Stimulated activated naive CD8-positive, alpha-beta T cell treated with anti-CD3 and anti-CD28 coated beads, Interleukin-15, Interleukin-2, amounts not matched to agents 100 U/mL and 50 U/mL, for 24 hours (primary cell): ENCODE measurements at places on chromosomes 13 and 19.

DNA sequence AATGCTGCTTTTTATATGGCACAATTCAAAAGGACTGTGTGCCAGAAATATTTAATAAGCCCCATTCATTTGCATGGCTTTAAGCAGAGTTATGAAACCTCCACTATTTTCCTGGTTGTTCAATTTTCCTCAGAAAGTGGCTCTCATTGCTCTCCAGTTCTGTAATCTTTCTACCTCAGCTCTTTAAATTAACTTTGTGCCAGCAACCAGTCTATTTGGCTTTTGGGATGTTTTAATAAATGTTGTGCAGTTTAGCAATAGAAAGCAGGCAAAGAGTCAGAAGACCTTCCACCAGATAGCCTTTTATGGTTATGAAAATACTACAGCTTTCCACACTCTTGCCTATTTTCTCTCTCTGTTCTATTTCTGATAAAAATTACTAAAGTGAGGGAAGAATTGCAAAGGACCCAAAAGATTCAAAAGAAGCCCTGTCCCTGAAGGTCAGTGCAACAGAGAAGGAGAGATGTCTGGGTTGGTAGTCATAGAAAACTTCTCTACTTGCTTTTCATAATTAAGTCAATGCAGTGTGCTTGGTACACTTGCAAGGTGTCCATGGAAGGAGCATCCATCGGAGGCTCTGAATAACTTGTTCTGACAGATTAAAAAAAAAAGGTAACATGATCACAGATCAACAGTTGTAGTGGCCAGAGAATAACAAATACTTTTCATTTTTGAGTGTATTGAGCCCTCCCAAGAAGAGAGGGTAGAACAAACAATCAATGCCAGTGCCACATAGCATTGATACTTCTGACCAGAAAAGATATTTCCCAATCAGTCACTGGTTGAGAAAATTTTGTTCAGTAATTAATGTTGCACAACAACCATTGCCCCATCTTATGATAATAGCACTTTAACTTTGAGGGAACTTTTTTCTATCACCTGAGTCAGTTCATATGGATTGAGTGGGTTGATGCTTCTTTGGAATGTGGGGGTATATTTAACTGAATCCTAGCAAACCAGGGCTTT is 48.4 kb upstream of the SPRY2 start:
- no peak for DNase-seq

DNA sequence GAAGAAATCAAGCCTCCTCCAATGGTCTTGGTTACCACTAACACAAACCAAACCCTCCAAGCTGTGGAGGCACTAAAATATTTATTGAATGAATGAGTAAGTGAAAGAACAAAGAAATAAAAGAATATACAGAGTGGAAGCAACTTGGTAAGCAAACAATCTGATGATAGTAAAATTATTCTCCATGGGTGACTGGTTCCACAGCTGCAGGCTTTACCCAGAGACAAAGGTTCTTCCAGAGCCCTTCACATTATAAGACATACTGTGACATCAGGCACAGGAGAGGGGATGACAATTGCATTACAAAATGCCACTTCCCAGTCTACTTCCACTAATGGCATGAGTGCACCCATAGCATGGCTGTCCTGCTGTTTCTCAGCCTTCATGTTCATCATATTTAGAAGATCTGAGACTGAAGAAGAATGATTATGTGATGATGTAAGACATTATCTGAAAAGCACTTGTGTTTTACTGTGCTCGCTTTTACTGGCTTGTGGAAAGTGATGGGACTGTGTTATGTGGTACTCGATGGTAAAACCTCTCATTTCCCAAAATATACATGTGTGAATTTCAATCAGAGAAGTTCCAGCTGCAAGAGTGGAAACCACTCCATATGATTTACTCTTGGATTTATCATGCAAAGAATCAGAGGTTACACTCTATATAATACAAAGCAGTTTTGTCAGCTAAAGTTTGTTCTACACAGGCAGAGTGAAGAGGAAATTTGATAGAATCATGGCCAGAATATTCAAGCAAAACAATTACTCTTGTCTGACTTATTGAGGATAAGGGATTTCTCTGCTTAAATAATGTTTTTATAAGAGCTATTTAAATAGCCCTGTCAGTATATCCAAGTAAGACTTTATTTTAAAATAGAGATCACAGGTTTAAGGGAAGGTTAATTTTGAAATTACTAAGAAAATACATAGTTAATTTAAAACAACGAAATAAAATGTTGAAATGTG is 220.2 kb upstream of the NBEA start:
- no peak for DNase-seq

- DNase-seq = no peak
Observed at GRCh38 chr13:112743451-112744167, 53.8 kb downstream of the ATP11A start.

DNA sequence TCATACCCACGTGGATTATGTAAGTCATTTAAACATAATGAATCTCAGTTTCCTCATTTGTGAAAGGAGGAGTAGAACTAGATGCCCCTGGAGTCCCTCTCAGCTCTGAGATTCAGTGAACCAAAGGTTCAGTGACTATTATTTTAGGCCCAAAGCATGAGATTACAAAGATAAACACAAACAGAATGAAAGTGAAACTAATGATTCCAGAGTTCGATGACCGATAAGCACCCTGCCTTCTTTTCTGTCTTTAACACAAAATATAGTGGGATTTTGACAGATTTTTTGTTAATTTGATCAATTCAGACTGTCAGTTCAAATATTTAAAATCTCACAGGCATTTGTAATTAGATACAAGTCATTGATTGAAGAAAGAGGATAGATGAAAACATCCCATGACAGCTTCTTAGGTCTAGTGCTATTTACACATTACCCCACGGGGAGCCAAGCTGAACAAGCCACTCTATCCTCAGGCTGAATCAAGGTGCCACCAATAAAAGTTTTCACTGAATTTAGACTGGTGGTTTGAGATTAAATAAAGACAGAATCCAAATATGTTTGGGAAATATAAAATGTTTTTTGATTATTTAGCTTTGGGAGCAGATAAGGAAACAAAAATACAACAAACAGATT is 64.6 kb upstream of the RAP2A start:
- DNase-seq = no peak

DNA sequence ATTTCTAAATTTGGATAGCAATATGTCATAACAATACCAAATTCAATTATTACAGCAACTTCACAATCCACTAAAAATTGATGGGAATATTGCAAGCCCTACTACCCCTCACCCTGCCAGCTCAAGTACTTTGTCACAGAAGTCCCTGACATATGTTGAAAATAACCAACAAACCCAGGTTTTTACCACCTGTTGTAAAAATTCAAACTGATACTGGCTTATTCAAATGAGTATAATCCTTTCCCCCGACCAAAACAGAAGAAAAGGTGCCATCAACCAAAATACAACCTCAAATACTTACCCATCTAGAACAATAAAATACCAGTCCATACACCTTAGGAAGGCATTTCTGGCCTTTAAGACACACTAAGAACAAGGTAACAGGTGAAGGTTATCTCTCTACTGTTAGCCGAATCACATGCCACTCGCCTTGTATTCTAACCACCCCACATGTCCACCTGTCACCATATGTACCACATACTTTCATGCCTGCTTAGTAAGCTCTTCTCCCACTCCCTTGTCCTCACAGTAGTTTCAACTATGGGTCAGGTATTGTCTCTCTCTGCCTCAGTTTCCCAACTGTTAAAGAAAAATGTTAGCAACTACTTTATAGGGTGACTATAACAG is 53.1 kb downstream of the USP12 start:
- no peak for DNase-seq

- no peak for DNase-seq
Observed at GRCh38 chr13:49053906-49054305, 78.2 kb downstream of the FNDC3A start.

DNA sequence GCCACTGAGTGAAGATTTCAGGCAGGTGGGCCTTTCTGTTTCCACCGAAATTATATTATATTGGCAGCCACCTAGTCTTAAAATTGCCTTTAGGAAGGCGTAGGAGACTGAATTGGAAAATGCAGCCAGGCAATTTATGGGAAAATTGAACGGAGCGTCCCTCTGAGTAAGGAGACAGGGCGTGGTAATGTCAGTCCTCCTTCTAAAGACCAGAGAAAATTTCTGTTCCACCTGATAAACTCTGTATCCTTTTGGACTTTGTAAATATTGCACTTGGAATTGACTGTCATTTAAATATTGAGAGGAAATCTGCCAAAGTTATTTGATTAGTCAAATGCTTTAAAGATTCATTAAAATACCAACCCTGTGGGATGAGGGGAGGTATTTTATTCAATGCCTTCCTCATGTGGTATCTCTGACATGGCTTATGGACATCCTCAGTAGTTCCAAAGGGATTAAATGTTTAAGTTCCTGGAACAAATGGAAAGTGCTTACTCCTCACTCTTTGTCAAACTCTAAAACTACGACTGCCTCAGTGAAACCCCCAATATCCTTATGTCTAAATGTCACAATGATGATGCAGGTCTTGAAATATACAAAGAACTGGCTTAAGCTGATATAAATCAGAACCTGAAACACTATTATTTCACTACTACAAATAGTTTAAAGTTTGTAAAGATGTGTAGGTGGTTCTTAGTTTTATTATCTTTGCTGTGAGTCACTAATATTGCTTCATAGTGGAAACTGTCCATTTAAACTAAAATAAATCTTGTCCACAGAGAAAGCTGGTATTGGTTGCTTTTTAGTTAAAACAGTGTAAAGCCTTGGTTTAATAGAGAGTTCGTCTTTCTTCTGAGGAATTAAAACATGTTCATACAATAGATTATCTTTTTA is 203.2 kb downstream of the FGF14 start:
- no peak for DNase-seq

DNA sequence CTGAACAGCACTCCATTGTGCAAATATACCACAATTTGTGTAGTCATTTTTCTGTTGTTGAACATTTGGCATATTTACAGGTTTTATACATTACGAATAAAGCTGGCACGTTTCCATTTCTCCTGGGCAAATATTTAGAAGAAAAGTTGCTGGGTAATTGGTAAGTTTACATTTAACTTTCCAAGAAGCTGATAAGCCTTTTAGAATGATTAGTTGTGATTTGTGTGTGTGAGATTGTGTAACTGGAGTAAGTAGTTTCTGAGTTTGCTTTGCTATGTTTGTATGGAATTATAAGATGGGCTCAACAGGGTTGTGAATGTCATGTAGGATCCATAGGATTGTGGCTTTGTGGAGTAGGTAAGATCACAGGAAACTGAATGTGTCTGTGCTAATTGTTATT is 1.6 kb upstream of the ZNF529 start:
- DNase-seq = no peak

DNA sequence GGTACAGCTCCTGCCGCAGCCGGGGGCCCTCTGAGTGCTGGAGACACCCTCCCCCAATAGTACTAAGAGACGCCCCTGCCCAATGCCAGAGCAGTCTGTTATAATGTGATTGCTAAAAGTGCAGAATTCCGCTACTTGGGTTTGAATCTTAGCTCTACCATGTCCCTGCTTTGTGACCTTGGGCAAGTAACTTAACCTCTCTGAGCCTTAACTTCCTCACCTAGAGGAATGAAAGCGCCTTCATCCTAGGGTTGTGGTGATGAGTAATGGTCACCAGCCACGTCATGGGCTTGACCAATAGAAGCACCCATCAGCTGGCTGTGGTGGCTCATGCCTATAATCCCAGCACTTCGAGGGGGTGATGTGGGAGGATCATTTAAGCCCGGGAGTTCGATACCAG is 6.5 kb downstream of the PLEKHG2 start:
- DNase-seq = no peak

DNA sequence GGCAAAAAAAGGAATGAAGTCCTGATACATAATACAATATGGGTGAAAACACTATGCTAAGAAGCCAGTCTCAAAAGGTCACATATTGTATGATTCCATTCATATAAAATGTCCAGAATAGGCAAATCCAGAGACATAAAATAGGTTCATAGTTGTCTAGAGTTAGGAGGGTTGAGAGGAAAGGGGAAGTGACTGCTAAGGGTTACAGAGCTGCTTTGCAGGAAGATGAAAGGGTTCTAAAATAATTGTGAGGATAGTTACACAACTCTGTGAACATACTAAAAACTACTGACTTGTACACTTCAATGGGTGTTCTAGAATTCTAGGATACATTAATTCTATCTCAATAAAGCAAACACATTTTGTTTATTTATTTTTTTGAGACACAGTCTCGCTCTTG is 25.7 kb downstream of the CAB39L start:
- DNase-seq = no peak

DNA sequence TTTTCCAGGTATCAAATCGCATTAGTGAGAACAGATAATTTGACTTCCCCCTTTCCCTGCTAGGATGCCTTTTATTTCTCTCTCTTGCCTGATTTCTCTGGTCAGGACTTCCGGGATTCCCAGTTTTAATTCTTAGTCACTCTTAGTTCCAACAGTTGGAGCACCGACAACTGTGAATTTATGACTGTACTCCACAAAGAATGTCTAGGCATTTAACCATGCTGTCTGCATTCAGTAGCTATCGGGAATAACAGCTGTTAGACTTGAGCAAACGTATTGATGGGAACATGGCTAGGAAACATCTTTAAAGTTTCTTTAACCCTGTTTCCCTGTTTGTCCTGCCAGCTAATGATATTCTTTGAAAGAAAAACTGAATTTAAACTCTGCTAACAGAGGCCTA is 14.1 kb upstream of the SPACA7 start:
- DNase-seq = no peak

DNA sequence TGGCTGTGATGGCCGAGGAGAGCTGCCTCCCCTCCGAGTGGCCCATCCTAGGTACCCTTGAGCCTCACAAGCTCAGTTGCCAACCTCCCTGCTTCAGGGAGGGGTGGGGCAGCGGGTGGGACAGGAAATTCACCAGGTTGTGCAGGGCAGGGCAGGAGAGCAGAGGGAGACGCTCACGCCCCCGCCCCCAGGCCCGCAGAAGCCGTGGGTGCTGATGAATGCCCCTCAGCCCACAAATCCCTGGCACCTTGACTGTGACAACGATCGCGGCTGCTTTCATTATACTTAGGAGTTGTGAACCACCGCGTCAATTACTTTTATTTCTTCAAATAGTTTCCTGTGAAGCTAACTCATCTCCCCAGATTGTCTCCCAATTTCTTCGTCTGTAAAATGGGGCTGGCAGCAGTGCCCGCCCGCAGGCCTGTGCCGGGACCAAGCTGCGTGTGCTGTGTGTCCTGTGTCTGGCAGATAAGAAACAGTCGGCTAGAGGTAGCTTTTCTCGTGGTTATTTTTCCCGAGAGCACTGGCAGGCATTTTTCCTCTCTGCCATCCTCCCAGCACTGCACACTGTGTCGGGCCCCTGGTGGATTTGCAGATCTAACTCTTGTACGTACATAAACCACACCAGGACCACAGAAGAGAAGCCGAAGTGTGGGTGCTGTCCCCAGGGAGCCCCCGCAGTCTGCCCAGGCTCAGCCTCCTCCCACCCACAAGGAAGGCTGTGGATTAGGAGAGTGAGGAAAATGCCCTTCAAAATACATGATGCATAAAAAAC is 7.9 kb upstream of the RASA3 start:
- DNase-seq = no peak

- no peak for DNase-seq
Observed at GRCh38 chr19:4449639-4450028, 8.0 kb downstream of the UBXN6 start.

DNA sequence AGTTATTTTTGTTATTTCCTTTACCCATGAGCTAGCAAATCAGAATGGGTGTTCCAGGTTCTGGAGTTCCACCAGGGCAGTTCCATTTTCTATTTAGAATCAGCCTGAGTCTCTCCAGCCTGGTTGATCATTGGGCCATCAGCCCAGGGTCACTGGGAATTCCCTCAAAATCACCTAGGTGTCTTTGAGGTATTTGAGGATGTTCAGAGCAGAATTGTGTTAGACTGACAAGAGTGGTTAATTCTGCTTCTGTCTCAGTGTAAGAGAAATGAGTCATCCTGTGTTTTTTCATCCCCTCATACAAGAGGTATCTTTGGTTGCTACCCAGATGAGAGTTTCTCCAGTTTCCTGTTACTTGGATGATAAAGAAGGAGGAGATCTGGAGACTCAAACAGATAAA is 11.7 kb downstream of the ZNF66 start:
- DNase-seq = no peak
